Activated CD4-positive, CD25-positive, alpha-beta regulatory T cell treated with anti-CD3 and anti-CD28 coated beads, Interleukin-2, amount 50 U/mL, for 24 hours (primary cell): ENCODE measurements at places on chromosomes 7 and 10.
A peak's percentile ranks its signal among the peaks of the same experiment; 100 is the strongest.

GRCh38 chr10:91220954-91221675 lies 652 bp downstream of the PCGF5 start:
- peak; percentile 23 for ATAC-seq

GRCh38 chr10:82392533-82392932 lies 517.5 kb downstream of the NRG3 start:
- ATAC-seq: no peak

GRCh38 chr10:1498746-1499358 lies 238.5 kb downstream of the ADARB2 start:
- ATAC-seq: peak; percentile 48

DNA sequence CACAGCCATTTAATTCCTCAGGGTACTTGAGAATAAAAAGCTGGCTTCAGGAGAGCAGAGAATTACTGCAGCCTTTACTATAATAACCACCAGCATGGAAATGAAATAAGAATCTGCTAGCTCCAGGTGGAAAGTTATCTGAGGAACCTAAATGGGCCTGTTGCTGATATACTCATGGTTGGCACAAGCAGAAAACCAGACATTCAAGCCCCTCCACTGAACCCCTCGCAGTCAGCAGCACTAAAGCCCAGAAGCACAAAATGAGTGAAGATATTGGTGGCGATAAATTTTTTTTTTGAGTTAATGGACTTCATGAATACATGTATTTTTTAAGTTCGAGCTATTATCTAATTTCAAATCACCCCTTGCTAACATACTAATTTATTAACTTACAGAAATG lies 303.9 kb upstream of the NRP1 start:
- ATAC-seq: no peak

DNA sequence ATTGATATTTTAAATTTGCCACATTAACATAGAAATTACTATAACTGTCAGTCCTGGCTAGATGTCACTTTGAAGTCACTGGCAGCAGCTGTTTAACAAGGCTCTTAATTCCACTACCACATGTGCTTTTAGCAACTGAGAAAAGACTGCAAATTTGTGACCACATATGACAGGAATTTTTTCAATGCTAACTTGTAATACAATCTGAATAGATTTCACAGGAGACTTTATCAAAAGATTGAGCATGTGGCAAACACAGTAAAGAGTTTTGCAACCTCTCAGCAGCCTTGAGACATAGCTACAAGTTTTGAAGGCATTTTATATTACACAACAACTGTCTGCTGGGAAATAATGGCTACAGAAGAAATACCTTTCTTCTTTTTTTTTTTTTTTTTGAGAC lies 73.0 kb downstream of the MICU1 start:
- ATAC-seq: no peak

GRCh38 chr10:115049960-115050359 lies 43.2 kb upstream of the ATRNL1 start:
- ATAC-seq: no peak

GRCh38 chr7:80540836-80541235 lies 29.0 kb upstream of the GNAT3 start:
- no peak for ATAC-seq

GRCh38 chr7:157615101-157615817 lies 278.5 kb downstream of the DNAJB6 start:
- peak; percentile 21 for ATAC-seq

DNA sequence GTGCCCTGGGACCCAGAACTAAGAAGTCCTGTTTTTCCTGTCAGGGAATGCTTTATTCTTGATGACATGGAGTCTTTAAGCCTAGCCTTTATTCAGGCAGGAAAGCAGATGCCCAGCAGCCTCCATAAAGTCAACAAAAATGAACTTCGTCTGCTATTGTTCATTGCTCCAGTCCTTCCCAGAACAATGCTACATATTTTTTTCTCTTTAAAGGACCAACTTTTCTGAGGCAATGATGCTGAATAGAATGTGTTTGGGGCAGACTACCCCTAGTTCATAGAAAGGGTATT lies 47.6 kb upstream of the PDCD4 start:
- no peak for ATAC-seq

DNA sequence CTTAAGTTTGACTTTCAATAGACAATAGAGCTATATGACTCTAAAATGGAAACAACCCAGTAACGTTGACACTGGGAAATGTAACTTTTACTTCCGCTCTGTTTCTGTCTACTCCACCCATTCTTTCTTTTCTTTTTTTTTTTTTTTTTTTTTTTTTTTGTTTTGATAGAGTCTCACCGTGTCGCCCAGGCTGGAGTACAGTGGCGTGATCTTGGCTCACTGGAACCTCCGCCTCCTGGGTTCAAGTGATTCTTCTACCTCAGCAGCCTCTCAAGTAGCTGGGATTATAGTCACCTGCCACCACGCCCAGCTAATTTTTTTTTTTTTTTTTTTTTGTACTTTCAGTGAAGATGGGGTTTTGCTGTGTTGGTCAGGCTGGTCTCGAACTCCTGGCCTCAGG lies 13.9 kb downstream of the PRSS2 start:
- ATAC-seq: no peak

DNA sequence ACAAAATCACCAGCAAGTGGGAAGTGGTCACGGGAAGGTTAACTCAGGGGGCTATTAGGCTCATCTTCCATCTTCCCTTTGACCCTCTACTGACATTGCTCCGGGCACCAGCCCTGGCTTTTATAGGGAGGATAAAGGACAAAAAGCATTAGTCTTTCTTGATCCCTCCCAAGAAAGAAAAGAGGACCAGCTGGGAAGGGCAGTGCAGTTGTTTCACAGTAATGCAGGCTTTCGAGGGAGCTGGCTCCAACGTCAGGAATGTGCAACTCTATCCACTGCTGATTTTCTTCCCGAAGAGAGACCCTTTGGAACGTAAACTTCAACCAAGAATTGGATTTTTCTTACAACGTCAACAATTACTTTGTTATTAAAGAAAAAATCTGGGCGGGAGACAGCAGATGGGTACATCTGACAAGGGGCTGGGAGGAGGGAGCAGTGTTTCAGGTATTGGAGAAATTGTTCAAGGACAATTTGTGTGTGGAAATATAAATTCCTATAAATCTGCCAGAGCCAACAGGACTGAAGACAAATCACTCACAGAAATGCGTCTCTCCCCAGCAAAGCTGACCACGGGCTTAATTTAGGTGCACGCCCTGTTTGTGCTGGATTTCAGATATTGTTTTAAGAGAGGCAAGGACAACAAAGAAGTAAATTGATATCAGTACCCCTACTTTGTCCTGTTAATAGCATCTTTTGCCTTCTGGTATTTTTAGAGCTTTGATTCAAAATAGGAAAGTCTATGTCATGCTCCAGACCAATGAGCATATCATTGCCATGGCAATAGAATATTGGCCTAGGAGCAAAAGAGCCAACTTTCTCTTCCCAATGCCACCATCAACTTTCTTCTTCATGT lies 23.4 kb upstream of the ARID5B start:
- ATAC-seq: no peak

GRCh38 chr7:94567396-94567795 lies 57.8 kb downstream of the CASD1 start:
- ATAC-seq: no peak

DNA sequence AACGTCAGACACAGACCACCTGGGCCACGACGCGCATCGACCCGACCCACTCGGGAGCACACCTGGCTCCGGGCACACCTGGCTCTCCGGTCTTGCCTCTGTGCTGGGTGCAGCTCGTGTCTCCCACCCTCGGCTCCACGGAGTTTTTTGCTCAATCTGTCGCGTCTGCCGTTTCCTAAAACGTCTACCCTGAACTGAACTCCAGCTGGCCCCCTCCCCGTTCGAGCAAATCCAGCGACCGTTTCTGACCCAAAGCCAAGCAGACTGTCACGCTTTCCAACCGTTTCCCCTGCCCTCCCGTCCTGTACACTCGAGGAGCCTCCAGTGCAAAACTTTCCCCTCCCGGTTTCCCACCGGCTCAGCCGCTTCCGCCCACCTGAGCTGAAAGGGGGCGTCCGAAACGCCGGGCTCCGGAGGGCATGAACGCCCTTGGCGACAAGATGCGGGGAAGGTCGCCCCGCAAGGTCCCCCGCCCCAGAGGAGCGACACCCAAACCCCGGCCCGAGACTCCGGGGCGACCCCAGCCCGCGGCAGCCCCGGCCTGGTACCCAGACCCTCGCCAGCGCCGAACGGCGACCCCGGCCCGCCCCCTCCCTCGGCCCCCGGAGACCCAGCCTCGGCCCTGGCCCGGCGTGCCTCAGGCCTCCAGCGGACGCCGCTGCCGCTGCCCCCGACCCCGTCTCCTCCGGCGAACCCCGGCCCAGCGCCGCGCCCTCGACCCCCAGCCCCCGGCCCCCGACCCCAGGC lies 557 bp downstream of the CYTH3 start:
- ATAC-seq: peak; percentile 5

- ATAC-seq: no peak
Measured at GRCh38 chr10:51606825-51607462, 92.5 kb downstream of the CSTF2T start.

DNA sequence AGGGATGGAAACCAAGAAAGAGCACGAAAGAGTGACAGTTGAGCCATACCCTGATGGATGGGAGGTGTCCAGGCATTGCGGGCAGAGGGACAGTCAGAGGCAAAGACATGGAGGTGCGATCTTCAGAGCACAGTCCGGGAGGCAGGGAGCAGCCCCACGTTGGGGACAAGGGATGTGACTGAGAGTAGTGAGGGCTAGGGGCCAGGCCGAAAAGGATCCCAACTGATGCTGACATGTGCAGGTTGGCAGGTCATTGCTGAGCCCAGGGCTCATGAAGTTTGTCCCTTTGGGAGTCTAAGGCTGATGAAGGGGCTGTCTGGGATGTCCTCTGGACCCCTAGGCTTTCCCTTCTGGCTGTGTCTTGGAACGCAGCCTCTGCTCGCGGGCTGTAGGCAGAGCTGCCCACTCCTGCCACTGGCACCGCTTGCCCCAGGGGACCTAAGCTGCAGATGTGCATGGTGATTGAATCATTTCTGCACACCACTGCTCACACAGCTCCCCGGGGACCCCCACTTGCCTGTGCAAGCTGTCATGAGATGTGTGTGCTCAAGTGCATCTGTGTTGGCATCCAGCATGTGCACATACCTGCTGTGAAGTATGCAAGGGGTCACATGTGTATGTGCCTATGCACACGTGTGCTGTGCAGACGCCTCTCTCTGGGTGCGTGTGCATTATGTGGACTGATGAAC lies 125.1 kb downstream of the ZMIZ1 start:
- ATAC-seq: no peak

DNA sequence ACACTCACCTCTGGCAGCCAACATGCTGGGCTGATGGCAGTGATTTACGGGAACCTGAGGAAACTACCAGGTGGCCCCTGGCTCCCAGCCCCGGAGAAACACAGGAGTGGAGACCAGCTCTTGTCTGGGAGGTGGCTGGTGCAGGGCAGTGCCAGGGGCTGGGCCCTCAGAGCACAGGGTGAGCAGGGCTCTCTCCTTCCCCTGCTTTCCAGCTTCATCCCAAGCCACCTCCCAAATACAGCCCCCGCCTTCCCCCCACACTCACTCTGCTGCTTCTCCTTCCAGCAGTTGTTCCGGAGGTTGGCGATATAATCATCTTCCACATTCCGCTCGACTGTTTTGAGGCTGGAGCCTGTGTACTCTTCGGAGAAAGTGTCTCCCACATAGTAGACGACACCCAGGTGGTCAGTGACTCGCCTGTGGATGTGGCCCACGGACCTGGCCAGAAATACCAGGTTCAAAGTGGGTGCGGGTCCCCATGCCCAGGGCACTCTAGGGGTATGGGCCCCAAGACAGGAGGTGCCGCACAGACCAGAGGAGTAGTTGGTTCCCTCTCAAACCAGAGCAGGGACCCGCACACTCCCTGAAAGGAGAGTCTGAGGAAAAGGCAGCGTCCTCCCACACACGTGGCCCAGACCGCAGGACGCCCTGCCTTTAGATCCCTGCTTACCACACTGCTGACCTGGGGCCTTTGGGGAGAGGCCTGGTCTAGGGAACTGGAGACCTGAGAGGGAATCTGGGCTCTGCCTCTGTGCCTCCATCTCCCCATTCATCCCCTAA lies 18.3 kb downstream of the DNAJB12 start:
- no peak for ATAC-seq

GRCh38 chr10:116542007-116542677 lies 3.6 kb upstream of the PNLIP start:
- no peak for ATAC-seq

DNA sequence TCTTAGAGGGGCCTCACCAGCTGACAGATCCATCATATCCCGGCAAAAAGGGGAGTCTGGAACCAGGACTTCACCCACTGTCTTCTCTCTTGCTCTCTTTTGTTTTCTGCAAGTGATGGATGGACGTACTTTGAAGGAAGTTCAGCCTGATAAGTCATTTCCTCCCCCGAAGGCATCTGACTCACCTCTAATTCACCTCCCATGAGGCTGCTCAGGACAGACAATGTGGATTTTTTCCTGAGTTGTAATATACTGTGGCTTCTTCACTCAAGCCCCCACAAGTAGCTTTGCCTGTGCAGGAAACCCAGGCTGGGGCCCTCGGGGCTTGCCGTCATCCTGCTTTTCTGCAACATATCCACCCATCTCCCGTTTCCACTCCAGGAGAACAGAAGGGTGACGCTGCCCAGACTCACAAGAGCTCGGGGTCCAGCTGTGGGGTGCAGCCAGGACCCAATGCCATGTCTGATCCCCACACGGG lies 70.4 kb downstream of the ASB13 start:
- peak; percentile 41 for ATAC-seq

- no peak for ATAC-seq
Measured at GRCh38 chr10:29022513-29022912, 266.4 kb upstream of the LYZL1 start.

GRCh38 chr10:117352724-117353123 lies 22.5 kb downstream of the PDZD8 start:
- ATAC-seq: no peak

- ATAC-seq: peak; percentile 96
Measured at GRCh38 chr7:134986363-134987251, at the start of gene AGBL3. TSS of gene AGBL3 (plus strand) at chr7:134986508. CDS start at chr7:134987934, 1,426 bp downstream.

GRCh38 chr10:71938211-71938610 lies 26.0 kb upstream of the CHST3 start:
- no peak for ATAC-seq

GRCh38 chr10:105192146-105192545 lies 551.1 kb downstream of the SORCS3 start:
- ATAC-seq: no peak

DNA sequence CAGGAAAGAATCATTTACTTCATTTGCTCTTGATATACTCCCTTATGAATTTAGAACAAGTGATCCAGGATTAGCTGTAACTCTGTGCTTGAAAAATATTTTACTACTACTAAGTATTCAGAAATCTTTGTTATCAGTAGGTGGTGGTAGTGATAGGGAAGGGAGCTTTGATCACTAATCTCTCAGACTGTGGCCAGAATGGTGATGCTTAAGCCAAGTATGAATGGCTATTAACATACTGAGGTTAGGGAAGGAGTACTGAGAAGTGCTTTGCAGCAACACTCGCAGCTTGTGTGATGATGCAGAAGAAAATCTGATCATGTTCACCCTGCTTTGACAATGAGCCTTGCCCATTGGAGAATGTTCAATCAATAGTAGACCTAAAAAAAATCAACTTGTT lies 29.3 kb downstream of the AP3M1 start:
- no peak for ATAC-seq

- no peak for ATAC-seq
Measured at GRCh38 chr7:125084196-125084595, 154.6 kb upstream of the POT1 start.

GRCh38 chr7:155603205-155603857 lies 41.1 kb upstream of the RBM33 start:
- ATAC-seq: no peak

- no peak for ATAC-seq
Measured at GRCh38 chr10:47278152-47278473, 21.9 kb upstream of the GDF10 start.

GRCh38 chr7:80618096-80618495 lies 20.3 kb upstream of the CD36 start:
- ATAC-seq: no peak
